ENCODE measurements at places on chromosomes 7 and 10.

- DNase-seq: no peak
Measured at GRCh38 chr10:118911363-118911762, 118.2 kb upstream of the NANOS1 start.

- no peak for DNase-seq
Measured at GRCh38 chr7:106110238-106110560, 1.9 kb downstream of the SYPL1 start.

DNA sequence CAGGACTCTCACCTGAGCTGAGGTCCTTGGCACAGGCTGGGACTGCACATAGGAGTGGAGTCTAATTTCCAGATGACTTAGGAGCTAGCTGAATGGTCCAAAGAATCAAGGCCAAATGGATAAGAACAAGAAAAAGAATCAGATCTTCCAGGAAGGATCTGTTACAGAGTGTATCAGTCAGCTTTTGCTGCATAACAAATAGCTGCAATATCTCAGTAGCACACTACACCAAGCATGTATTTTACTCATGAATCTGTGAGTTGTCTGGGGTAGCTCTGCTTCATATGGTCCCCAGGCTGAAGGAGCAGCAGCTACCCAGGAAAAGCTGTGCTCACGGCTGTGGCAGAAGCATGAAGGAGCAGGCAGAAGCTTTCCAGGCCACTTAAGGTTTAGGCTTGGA is 60.6 kb upstream of the LOXL4 start:
- DNase-seq: no peak

DNA sequence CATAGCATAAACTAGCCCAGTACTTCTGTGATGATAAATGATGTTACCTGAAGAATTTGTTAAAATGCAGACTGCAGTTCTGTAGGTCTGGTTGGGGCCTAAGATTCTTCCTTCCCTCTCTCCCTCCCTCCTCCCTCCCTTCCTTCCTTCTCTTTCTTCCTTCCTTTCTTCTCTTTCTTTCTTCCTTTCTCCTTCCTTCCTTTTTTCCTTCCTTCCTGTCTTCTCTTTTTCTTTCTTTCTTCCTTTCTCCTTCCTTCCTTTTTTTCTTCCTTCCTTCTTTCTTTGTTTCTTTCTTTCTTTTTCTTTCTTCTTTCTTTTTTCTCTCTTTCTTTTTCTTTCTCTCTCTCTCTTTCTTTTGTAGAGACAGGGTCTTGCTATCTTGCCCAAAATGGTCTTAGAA is 3.7 kb upstream of the SLC25A28 start:
- DNase-seq: no peak

DNA sequence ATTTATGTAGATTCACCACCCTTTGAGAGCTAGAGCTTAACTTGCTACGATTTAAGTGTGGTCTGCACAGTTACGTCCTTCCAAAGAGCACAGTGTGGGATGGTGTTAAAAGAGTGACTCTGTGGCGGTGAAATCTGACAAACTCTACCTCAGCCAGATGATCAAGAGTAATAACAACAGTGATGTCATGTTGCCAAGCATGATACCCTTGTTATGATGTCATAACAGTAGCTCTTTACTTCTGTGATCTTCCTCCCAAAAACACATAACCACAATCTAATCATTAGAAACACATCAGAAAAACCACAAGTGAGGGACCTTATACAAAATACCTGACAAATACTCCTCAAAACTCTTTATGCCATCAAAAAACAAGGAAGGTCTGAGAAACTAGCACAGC is 649.3 kb downstream of the POM121L12 start:
- no peak for DNase-seq

- no peak for DNase-seq
Measured at GRCh38 chr7:159175792-159176191, 31.1 kb upstream of the VIPR2 start.

DNA sequence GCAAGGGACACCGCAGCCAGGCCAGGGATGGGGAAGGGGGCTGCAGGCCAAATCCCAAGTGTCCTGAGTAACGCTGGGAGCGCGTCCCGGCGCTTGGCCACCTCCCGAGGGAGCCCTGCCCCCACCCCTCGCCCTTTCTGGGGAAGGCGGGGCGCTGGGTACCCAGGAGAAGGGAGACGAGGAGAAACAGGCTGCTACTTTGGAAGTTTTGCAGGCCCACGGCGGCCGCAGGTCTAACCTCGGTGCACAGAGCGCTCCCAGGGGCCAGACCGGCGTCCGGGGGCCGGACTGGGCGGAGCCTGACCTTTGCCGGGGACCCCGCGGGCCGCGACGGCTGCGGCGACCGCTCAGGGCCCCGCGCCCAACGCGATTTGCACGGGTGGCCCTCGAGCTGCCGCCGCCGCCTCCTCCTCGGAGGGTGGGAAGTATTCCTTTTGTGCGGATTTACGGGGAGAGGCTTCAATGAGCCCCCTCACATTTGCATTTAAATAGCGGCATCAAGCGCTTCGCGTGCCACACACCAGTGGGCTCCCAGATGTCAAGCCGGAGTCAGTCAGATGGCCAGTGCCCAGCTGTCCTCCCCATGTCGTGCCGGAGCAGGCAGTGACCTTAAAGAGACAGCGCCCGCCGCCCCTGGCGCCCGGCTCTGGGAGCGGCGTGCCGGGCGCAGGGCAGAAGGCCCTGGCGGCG is 3.0 kb upstream of the EBF3 start:
- DNase-seq: no peak

GRCh38 chr10:21090609-21091082 is 193.5 kb upstream of the NEBL start:
- no peak for DNase-seq

All from activated CD8-positive, alpha-beta memory T cell treated with anti-CD3 and anti-CD28 coated beads for 1 hour (primary cell).